NCI-H1048 (cell line): ENCODE measurements at places on chromosomes 13 and 19.

DNA sequence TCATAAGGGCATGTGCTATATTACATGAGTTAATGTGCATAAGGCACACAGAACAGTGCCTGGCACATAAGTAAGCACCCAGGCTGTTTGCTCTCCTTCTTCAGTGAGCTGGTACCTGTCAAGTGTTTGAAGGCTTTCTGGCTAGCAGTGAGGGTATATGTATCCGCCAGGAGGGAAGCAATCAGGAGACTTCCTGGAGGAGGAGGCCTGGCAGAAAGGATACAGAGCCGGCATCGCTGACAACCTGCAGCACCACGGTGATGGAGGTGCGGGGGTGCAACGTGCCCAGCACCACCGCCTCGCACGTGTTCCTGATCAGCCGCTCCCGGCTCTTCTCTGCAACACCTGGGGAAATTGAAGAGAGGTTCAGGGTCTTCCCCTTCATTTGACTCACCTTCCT lies 5.5 kb downstream of the EXOSC5 start:
- no peak for DNase-seq

GRCh38 chr19:14006766-14007562 lies 844 bp upstream of the RFX1 start:
- DNase-seq = peak; percentile 78

GRCh38 chr19:17865364-17866311 lies 5.9 kb downstream of the RPL18A start:
- DNase-seq = no peak

GRCh38 chr13:88651531-88651930 lies 980.4 kb downstream of the SLITRK5 start:
- no peak for DNase-seq

- DNase-seq = no peak
Observed at GRCh38 chr19:34180709-34181108, 8.4 kb downstream of the LSM14A start.

GRCh38 chr19:51137792-51138425 lies 4.2 kb upstream of the SIGLEC7 start:
- no peak for DNase-seq

DNA sequence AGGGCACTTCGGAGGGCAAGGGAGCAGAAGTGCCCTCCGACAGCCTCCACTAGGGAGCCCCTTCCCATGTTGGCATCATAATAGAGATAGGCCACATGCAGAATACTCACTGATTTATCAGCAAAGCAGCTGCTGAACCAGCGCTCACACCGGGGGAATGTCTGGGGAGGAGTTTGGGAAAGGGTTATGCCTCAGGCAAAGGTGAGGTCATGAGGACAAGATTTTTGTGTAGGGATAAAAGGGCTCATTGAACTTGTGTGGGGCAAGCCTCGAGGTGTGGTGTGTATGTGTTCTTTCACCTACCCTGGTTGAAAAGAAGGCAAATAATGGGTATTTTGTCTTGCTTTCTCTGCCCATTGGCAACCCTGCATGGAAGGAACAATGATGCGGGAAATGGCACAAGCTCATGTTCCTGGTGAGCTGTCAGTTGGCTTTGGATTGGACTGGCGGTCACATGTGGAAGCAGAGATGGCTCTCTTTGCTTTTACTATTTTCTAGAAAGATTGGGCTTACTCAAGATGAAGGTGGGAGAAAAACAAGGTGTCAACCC lies 39.1 kb upstream of the SLC7A9 start:
- DNase-seq = no peak

DNA sequence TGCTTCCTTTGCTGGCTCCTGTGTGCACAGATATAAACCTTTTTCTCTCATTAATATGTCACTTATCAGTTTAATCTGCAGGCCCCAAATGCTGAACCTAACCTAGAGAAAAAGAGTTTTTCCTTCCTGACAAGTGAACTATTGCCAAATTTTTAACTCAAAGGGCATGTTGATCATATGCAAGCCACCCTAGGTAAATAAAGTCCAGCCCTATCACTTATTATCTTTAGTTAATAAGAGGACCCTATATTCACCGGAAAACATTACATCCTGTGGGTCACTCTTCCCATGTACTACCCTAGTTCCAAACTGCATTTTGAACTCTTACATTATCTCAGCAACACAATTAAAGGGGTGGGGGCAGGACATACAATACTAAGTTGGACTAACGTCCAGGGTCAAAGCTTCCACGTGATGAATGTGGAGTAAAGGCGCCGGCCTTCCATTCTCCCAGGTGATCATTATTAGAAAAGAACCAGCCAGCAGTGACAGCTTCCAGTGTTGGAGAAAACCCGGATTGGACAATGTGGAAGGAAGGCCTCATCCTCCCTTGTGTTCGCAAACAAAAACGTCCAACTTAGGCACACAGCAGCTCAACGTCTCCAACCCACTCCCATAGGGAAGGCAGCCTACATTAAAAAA lies 86.6 kb downstream of the STK24 start:
- no peak for DNase-seq

DNA sequence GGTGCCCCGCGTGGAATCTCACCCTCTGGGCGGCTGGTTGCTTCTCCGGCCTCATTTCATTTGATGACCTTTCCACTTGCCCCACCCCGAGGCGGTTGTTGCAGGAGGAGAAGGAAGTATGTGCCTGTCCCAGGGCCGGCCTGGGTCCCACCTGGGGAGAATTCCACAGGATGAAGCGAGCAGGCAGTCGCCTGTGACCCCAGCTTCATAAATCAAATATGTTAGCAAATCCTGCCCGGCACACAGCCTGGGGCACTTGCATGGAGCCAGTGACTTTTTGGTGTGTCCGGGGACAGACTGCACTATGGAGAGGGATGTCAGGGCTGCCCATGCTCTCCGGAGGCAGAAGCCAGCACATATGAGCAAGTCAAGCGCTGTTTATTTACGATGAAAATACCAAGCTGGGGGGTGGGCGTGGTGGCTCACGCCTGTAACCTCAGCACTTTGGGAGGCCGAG lies 19.7 kb upstream of the ZBTB7A start:
- no peak for DNase-seq

DNA sequence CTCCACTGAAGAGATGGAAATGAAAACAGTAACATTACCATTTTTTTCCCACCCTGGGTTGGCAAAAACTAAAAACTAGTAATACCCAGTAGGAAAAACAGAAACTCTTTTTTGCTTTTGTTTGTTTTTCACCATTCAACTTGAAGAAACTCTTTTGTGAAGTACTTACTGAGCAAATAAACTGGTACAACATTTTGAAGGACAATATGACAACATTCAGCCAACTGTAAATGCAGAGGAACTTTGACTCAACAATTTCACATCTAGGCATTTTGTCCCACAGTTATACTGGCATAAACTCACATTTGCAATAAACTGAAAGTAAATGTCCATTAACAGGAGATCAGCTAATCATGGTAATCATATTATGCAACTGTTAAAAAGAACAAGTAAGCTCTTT lies 152.5 kb downstream of the RNF17 start:
- no peak for DNase-seq

- no peak for DNase-seq
Observed at GRCh38 chr13:33110713-33111413, 94.6 kb downstream of the KL start.

DNA sequence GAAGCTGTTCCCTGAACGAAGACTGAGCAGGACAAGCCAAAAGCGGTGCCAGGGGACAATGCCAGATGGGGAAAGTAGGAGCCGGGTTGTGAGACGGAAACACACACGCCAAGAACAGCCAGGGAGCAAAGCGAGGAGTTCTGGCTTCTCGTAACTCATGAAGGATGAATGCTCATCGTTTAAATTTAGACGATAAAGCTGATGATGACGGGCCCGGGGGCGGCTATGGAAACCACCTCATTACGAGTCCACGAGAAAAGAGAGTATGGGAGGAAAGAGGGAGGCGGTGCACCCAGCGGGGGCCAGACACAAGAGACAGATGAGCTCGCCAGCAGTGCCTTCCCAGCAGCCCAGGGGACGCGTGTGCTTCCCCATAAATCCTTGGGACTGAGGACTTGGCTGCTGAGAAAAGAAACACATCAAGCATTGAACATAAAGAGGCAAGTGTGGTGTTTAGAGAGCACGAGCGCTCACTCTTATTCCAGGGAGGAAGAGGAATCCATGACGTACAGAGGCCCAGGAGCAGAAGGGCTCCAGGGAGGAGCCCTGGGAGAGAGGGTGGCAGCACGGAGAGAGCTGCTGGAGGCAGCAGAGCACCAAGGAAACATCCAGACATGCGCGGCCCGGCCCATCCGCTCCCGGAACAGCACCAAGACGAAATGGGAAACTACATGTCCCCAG lies 70.7 kb downstream of the EPS15L1 start:
- no peak for DNase-seq

DNA sequence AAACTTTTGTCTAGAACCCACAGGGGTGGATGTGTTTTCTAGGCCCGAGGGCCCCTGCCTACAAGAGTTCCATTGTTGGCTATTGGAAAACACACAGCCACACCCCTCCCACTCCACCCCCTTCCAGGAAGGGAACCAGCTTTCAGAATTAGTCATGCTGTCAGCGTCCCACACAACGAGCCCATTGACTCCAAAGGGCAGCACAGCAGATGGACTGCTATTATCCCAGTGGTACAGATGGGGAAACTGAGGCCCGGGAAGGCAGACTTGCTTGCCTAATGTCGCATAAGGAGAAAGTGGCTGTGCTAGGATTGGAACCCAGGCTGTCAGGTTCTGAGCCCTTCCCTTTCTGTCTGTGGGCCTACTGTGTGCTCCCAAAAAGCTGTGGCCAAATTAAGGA lies 8.1 kb upstream of the FXYD3 start:
- DNase-seq = no peak

DNA sequence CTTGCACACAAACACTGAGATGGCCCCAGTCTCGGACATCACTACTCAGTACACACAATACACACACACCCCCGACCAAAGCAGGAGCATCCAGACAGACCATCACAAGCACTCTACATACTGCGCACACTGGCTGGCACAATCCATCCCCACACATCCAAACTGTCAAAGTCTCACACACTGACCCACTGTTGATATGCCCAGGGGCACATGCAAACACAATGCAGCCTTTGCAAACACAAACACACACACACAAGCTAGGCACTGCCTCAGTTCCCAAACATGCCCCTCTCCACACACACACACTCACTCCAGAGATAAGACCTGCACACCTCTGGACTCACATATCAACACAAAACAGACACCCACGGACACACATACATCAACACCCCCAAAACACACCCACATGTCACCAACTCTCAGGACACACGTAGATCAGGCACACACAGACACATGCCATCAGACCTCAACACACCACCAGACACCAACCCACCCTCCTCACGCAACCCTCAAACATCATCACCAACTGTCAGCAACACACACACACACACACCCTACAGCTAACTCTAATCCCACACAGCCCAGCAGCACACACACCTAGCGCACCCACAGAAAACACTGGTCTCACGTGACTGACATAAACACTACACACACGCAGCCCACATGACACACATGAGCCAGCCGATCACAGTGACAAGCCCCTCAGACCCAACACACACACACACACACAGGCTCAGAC lies 1.9 kb downstream of the BBC3 start:
- no peak for DNase-seq

GRCh38 chr19:17532116-17532515 lies 20.7 kb downstream of the PGLS start:
- no peak for DNase-seq

DNA sequence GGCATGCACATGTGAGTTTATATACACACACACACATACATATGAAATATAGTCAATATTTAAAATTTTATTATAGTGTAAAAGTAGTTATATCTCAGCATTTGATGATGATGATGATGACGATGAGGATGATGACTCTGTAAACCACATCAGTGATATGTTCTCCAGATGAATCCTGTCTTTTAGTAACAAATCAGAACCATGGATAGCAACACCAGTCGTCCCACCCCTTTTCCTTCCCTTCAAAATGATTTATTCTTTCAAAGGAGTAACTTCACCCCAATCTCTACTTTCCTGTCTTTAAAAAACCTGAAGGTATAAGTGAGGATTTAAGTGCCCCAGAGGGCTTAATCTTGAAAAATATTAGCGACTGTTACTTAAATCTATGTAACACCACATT lies 74.1 kb downstream of the DCLK1 start:
- DNase-seq = no peak

DNA sequence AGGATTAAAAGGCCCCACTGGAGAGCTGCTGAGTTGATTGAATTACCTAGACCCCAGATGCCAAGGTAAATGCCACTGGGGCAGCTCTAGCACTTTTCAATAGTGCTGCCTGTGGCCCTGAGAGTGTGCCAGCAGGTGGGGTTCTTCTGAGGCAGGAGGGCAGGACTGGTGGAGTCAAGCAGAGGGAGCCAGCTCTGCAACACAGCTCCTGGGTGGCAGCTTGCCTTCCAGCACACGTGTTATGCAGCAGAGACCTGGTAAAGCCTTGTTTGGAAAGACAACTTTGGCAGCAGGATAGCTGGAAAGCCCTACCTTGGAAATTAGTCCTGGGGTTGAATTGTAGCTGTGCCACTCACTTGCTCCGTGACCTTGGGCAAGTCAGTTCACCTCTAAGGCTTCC lies 306.6 kb downstream of the ATP8A2 start:
- no peak for DNase-seq

DNA sequence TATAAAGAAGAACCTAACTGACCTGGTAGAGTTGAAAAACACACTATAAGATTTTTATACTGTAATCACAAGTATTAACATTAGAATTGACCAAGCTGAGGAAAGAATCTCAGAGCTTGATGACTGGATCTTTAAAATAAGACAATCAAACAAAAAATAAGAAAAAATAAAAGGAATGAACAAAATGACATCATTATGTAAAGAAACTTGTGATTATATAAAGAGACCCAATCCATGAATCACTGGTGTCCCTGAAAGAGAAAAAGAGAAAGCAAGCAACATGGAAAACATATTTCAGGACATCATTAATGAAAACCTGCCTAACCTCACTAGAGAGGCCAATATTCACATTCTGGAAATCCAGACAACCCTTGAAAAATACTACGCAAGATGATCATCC lies 822.5 kb upstream of the SLITRK5 start:
- no peak for DNase-seq

DNA sequence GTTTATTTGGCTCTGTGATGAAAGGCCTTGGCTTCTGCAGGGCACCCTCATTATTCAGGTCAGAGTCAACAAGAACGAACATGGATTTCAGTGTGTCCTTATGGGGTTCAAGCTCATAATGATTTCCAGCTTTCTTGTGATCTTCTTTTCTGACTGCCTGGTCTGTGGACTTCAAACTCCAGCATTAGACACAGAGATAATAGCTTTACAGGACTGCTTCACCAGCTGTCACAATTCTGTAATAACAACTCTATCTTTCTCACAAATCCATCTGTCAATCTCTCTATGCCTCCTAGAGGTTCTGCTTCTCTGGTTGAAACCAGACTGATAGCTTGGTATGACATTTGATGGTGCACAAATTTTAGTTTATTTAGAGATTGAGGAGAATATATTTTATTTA lies 13.1 kb upstream of the SLITRK6 start:
- DNase-seq = no peak
